ENCODE measurements at places on chromosomes 1 and 21.

GRCh38 chr1:157302724-157303123 lies 164.5 kb upstream of the ETV3 start:
- DNase-seq = no peak

- DNase-seq = no peak
Measured at GRCh38 chr1:223216074-223216473, 73.0 kb upstream of the TLR5 start.

DNA sequence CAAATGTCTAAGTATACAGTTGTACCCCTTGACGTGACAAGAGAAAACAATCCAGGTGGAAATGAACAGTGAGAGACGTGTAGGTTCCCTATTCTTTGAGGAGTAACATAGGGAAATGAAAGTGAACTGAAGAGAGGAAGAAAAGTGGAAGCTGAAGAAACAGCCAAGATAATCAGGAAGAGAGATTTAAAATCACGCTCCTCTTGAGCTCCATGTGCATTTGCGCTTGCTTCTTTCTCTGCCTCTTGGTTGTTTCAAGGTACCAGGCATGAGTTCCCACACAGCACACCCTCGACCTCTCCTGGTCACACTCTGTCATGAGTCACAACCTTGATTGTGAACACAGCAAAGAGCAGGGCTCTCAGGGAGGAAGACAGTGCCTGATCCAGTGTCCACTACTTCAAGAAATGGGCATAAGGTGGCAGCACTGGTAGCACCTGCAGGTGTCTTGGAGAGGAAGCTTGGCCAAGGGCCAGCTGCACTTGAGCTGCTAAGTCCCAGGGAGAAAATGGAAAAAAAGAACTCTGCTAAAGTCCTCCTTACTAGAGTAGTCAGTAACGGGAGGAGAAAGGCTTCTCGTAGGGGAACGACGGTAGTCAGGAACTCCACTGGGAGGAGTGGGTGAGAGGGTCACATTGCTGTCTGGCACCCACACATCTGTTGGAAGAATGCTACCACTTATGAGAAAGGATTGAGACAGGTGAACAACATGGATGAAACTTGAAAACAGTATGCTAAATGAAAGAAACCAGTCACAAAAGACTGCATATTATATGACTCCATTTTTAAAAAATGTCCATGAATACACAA lies 18.3 kb upstream of the ARID1A start:
- no peak for DNase-seq

DNA sequence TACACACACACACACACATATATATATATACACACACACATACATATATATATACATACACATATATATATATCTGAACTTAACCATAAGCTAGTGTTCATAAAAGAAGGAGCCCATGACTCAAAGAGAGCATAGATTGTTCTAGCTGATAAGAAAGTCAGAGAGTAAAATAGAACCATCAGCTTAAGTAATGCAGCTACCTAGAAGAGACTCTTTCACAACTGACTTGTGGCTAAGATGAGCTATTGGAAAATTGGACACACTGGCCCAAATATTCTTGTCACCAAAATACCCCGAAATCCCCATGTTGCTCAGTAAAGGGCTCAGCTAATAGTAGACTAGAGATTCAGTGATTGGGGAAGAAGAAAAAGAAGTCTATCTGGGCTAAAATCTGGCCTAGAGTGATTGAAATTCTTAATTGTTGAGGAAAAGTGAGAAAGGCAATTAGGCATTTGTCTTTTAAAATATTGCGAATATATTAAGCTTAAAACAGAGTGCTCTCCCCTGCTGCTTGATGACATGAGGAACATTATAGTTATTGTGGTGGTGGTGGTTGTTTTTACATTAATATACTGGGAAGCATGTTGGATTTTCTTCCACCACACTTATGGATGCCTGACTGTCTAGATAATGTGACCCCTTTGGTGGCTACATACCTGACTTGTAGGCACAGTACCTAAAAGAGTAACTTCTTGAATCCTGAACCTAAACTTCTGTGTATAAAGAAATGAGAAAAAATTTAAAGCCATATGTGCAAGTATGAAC lies 6.3 kb downstream of the SLAMF1 start:
- DNase-seq = no peak

DNA sequence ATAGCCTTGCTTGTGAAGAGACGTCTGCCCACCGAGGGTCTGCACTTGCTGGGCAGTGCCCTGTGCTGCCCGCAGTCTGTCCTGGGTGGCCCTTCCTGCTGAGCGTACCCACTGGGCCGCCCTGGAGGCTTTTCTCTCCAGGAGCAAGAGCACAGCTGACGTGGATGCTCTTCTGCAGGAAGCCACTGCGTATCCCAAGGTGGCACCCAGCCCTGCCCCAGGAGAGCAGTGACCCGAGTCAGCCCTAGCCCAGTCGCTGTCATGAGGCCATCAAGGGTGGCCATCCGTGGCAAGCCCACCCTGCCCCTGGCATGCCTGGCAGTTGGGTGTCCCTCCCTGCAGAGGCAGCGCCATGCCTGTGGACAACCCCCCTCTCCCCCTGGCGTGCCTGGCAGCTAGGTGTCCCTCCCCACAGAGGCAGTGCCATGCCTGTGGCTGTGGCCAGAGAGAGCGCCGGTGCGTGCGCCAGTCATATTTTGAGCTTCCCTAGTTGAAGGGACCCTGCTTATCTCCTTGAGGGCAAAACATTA lies 51.3 kb upstream of the COL6A1 start:
- no peak for DNase-seq

DNA sequence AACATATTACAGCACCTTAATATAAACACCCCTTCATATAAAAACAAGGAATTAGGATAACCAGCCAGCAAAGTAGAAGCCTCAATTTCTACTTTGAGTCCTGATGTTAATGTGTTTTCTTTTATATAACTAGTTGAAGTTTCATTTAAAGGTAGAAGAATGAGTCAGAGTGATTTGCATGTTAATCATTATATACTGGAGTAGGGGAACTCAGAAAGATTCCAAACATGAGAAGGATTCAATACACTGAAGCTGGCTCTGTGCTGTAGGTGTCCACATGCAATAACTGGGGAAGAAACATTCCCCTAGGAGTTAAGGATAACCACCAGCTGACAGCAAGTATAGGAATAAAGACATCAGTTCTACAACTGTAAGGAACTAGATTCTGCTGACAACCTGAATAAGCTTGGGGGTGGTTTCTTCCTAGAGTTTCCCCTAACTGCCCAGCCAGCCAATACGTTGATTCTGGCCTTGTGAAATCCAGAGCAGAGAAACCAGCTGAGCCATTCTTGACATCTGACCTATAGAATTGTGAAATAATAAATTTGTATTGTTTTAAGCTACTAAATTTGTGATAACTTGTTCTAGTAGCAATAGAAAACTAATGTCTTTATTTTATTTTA lies 33.4 kb upstream of the RNPC3 start:
- DNase-seq = no peak

GRCh38 chr21:27213303-27213702 lies 246.4 kb upstream of the ADAMTS5 start:
- no peak for DNase-seq

- no peak for DNase-seq
Measured at GRCh38 chr1:76408303-76408702, 333.8 kb downstream of the ST6GALNAC3 start.

DNA sequence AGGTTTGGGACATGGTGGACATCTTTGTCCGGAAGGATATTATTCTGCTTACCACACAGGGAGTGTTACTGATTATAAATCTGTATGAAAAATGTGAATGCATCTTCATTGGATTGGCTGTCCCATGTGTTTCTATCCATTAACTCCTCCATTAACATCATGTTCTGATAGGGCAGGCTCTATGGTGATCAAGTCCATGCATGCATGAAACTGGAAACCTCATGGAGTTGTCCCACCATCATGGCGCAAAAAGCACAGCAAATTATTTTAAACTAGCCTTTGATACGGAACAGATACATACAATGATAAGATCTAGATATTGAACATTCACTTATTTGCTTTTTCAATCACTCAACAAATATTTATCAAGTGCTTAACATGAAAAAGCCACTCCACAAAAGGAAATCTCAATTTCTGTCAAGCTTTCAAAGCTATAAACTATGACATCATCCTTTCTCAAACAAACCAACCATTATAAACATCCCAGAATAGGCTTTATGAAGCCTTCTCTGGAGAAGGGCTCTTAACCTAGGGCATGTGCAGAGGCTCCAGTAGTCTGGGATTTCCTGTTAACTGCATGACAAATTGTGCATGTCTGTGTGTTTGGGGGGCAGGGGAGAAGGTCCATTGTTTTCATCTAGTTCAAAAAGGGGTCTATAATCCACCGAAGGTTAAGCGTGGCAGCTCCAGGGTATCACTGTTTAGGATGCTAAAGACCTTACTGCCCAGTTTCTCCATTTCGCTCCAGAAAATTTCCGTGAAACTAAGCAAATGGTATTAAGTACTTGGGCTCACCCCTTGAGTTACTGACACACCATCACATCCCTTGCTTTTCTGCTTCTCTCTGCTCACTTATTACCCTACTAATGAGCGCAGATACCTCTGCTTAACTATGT lies 46.1 kb downstream of the ADAMTS1 start:
- DNase-seq = no peak

- no peak for DNase-seq
Measured at GRCh38 chr1:112805155-112805853, 90.2 kb upstream of the PPM1J start.
